ENCODE measurements at places on chromosomes 1 and 21.

DNA sequence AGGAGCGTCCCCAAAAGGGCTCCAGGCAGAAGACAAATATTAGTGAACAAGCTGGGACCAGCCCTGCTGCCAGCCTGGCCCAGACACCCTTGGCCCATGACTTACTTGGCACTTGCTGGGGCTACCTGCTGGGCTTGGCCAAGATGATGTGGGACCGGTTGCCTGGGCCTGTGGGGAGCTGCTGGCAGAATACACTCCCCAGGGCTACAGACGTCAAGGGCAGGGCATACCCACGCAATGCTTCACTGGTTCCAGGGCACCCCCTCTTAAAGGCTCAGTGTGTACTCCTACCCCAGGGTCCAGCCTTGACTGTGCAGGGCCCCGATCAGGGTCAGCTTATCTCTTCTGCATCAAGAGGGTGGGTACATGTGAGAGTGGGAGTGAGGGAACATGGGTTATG lies 106.5 kb upstream of the SLC2A1 start:
- DNase-seq: no peak

GRCh38 chr1:215181518-215181917 lies 99.0 kb downstream of the KCNK2 start:
- no peak for DNase-seq

GRCh38 chr1:18064534-18064933 lies 43.1 kb upstream of the IGSF21 start:
- DNase-seq: no peak

DNA sequence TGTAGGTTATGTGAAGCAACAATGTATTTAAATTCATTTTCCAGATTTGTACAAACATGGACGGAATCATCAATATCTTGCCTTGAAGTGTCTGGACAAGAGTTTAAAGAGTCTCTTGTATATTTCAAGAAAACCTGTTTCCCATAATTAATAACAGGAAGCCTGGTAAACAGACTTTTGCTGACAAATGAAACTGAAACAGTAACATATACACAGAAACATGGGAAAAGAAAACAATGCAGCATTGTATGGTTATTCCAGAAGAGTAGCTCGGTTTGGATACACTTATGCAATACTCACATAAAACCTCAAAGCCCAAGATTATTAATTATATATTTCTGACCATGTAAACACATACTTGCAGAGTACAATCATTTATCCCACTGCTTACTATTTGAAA lies 265.5 kb downstream of the PTPRC start:
- DNase-seq: no peak

All from activated T-cell treated with anti-CD3 and anti-CD28 coated beads for 24 hours (primary cell).